ENCODE measurements at places on chromosomes 13 and 19. TPM values are rescaled to one million over a fixed set of nuclear protein-coding genes. Genes with fewer than 3 reads are reported as not detected.

DNA sequence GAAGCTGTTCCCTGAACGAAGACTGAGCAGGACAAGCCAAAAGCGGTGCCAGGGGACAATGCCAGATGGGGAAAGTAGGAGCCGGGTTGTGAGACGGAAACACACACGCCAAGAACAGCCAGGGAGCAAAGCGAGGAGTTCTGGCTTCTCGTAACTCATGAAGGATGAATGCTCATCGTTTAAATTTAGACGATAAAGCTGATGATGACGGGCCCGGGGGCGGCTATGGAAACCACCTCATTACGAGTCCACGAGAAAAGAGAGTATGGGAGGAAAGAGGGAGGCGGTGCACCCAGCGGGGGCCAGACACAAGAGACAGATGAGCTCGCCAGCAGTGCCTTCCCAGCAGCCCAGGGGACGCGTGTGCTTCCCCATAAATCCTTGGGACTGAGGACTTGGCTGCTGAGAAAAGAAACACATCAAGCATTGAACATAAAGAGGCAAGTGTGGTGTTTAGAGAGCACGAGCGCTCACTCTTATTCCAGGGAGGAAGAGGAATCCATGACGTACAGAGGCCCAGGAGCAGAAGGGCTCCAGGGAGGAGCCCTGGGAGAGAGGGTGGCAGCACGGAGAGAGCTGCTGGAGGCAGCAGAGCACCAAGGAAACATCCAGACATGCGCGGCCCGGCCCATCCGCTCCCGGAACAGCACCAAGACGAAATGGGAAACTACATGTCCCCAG lies 70.7 kb downstream of the EPS15L1 start:
- DNase-seq, result no peak

- DNase-seq, result no peak
These were observed 843 bp downstream of the ZNF610 start for GRCh38 chr19:52336791-52337381.

DNA sequence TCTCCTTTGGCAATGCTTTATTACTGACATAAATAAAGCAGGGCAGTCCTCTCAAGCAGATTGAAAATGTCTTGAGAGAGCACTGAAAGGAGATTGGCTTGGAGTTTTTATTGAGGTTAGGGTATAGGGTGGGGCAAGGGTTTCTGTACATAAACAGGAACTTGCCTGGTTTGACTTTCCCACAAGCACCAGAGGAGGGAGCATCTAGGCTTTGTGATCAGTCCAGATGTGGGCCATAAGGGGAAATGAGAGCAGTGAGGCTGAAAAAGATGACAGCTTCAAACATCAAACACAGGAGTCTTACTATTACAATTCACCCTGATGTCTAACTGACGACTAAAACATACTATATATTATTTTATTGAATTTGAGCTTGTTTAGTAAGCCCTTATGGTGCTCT lies 260.9 kb downstream of the MTUS2 start:
- no peak for DNase-seq

DNA sequence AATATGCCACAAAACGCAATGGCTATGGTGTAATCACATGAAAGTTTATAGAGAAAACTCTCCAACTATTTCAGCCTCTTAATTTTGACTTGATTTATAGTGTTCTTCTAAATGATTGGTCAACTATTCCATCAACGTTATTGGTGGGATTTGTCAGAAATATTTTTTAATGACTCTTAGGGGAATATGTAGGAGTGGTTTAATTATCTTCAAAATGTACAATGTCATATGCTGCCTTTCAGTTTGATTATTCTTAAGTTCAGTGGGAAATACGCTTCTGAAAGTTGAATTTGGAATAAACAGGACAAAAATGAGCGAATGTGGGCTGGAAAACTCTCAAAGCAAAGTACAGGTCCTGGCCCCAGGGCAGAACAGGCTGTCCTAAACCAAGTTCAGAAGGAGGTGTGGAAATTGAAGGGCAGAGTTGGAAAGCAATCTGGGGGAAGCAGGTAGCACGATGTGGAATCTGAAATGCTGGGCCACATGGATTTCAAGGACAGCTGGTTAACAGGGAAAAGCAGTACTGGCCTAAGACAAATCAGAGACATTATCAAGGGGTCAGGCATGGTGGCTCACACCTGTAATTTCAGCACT lies 60.8 kb upstream of the MYCBP2 start:
- DNase-seq, result no peak

- no peak for DNase-seq
These were observed 865 bp downstream of the ZNF382 start for GRCh38 chr19:36605877-36606478.

- DNase-seq, result no peak
These were observed 346.6 kb downstream of the RFC3 start for GRCh38 chr13:34164582-34164981.

DNA sequence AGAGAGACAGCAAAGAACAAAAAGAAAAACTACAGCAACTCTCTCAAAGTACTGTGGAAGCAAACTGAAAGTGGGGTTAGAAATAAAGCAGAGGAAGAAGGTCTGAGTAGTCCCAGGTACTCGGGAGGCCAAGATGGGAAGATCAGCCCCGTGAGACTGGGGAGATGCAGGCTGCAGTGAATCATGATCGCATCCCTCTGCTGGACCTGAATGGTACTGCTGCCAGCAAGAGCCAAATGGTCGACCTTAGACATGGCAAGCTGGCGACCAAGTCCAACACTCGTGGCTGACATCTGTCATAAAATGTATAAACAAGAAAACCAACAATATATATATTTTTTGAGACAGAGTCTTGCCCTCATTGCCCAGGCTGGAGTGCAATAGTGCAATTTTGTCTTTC lies 33.7 kb upstream of the ZNF724 start:
- peak; percentile 19 for DNase-seq

GRCh38 chr19:18029617-18030338 lies 21.8 kb downstream of the ARRDC2 start:
- DNase-seq, result no peak

DNA sequence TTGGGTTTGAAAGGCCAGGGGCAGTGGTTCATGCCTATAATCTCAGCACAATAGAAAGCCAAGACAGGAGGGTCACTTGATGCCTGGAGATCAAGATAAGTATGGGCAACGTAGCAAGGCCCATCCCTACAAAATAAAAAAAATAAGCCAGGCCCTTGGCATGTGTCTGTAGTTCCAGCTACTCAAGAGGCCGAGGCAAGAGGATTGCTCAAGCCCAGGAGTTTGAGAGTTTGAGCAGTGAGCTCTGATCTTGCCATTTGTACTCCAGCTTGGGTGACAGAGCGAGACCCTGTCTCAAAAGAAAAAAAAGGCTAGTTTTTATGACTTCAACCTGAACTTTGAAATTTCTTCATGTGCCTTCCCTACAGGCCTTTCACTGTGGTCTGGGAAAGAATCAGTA lies 5.2 kb upstream of the ZNF480 start:
- DNase-seq, result no peak

DNA sequence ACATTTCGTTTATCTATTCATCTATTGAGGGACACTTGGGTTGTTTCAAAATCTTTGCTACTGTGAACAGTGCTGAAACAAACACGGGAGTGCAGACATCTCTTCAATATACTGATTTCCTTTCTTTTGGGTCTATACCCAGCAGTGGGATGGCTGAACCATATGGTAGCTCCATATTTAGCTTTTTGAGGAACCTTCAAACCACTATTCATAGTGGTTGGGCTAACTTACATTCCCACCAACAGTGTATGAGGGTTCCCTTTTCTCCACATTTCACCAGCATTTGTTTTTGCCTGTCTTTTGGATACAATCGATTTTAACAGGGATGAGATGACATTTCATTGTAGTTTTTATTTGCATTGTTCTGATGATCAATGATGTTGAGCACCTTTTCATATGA lies 798.2 kb downstream of the UQCRFS1 start:
- DNase-seq, result no peak

DNA sequence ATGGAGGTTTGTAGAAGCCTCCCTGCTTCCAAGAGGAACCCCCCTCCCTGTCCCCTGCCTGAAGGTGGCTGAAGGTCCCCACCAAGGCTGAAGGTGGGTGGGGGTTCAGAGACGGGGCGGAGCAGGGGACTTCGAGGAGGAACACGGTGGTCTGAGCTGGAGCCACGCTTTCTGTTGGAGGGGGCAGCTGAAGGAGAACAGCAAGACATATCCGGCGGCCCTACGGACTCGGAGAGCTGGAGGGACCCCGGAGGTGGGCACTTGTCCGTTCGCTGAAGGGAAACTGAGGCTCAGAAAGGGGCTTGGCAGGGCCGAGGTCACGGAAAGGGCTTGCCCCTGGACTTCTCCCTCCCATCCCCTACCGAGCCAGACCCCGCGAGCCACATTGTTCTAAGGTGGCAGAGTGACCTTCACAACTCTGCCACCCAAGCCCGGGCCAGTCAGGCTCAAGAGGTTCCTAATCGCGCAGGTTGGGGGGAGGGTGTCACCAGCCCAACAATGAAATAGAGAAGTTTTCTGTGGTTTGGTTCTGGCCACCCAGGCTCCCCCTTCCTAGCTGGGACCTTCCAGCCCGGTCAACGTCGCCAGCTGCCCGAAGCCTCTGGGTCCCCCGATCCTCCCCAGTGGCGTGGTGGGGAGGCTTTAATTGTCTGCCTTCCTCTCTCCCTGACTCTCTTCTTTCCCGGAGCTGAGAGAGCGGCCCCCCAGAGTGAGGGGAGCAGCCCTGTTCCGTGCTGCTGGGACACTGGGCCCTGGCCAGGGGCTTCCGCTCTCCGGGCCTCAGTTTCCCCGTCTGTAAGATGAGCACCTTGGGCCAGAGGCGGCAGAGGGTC lies 15.5 kb upstream of the KCNN1 start:
- DNase-seq, result no peak

DNA sequence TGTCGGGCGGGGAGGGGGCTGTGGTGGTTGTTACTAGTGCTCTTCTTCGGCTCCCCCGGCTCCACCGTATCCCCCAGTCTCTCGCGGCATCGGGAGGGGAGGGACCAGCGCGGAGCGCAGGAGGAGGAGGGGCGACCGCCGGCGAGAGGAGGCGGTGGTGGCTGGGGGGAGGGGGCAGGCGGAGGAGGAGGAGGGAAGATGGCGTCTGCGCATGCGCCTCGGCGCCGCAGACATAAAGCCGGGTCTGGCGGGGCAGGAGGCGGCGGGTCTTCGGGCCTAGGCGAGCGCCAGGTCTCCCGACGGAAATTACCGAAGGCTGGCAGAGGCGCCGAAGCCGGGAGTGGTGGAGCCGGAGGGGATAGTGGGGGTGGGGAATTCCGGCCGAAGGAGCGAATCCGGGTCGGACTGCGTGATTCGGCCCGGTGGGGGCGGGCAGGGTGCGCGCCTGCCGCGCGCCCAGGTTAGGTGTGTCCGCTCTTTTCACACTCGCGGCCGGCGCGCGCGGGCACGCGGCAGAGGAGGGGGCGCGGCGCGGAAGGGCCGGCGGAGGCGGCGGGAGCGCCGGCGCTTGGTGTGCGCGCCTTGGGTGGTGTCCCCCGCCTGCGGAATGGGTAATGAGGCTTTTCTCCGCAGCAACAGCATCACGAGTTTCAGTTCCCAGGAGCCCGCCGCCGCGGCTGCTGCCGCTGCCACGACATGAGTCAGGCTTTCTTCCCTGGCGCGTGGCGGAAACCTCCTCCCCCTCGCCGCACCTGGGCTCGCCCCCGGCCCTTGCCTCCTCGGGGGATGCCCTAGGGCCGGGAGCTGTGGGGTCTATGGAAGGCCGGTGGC lies 1.3 kb upstream of the TSC22D1 start:
- peak; percentile 98 for DNase-seq

DNA sequence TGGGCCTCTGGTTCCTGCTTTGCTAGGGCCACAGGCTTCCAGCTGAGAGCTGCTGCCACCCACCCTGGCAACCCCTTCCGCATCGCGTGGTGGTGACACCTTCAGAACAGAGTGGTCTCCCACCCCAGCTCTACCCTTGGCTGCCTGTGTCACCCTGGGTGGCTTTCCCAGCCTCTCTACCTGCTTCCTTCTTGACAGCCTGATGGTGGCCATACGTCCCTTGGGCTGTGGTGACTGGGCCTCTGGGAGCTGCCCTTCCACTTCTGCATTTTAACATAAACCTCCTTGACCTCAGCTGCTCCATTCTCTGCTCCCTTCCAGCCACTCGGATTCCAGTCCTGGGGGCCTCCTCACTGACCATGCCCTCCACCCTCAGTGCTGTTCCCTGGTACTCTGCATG lies 17.0 kb downstream of the PAK4 start:
- DNase-seq, result no peak

DNA sequence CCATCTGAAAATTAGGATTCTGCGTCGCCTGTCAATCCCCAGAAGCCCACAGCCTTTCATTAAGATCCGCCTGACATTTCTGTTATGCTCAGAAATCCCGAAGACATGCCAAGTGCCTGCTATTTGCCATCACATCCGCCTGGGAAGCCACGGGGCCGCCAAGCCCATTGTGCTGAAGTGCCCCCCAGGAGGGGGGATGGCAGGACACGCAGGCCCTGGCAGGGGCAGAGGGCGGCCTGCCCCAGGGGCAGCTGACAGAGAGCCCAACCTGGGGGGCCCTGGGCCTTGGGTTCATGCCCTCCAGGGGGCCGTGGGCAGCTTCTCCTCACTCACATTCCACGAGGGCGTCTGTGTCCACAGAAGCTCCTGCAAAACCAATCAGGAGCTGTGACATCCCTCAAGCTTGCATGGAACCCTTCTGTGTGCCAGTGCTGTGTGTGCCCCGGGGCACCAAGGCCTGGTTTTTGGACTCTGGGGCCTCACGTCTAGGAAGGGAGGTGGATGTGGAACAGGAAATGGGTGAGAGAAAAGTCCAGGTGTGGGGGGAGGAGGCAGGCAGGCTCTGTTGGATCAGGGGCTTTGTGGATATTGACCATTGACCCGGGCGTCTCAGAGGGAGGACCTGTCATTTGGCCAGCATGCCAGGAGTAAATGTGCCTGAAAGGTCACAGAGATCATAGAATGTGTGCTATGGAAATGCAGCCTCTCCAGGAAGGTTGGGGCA lies 122.9 kb downstream of the URI1 start:
- no peak for DNase-seq

DNA sequence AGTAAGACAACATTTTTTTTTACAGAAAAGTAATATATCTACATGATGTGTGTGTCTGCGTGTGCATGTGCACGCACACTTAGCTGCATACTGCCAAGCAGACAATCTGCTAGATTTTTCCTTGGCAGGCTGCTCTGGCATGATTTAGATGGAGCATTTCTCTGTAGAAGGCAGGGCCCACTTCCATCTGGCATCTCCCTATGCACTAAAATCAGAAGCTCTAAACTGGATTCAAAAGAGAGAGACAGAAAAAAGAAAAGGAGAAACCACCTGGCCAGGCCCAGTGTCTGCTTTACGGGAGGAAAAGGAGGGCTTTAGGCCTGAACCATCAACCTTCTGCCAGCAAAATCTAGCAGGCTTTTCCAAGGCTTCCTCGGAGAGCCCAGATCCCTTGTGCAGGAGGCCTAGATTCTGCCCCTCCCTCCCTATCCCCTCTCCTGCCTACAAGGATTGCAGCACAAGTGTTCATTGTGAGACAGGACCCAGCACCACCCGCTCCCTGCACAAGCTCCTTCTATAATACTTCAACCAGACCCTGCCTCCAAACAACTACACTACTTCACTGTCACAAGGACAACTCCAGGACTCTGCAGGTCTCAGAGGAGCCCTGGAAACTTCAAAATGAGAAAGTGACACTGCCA lies 99.3 kb downstream of the DOCK9 start:
- DNase-seq, result no peak

The KBTBD6 gene
- total RNA-seq, result 11.1 TPM

The RNF113B gene
- not detected for total RNA-seq

The ASPDH gene
- total RNA-seq, result not detected

The LILRB4 gene
- not detected for total RNA-seq

The KLK14 gene
- total RNA-seq, result 0.89 TPM

The OR4F17 gene
- total RNA-seq, result not detected

The C13orf42 gene
- total RNA-seq, result not detected

The ARHGEF7 gene
- total RNA-seq, result 84.4 TPM

The KLK13 gene
- 1.6 TPM for total RNA-seq

The PRODH2 gene
- total RNA-seq, result 5.3 TPM

The S1PR5 gene
- total RNA-seq, result not detected

All from progenitor cell of endocrine pancreas (in vitro differentiated cells).